ENCODE measurements at places on chromosomes 11 and 22.
A peak's percentile ranks its signal among the peaks of the same experiment; 100 is the strongest.

DNA sequence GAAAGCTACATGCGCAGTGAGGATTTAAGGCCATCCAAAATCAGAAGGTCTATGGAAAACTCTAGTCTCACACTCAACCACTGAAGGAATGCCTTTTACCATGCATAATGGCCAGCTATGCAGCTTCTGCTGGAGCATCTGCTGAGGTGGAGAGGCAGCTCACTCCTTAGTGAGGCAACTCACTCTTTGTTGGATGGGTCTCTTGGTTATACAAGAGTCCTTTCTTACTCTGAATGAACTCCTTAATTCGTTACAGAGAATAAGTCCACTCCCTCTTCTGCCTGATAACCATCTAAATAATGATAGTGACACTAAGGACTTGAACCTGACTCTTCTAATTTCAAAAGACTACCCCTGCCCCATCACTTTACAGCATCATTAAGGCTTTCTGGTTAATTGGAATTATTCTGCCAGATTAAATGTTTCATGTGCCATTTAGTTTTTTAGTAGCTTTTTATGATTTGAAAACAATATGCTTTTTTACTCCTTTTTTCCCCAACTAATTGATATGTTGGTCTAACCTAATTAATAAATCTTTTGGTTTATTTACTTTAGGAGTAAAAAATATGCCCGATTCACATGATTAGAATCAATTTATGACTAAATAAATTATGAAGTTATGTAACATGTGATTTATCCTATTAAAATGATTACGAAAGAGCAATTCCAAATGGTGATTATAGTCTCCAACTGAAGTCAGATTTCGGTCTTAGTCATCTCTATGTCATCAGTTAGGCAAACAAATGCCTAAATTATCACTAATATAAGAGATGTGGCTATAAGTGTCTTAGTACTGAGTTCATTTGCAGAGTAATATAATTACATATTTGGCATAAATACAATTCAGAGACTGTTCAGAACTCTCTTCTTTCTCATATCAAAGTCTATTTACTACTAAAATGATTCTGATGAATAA, 286.7 kb upstream of the CCDC90B start:
- no peak for DNase-seq

- DNase-seq, result peak; percentile 59
These were observed 14.2 kb downstream of the ARRB1 start for GRCh38 chr11:75337195-75337654.

- DNase-seq, result no peak
These were observed 1.6 kb downstream of the TMEM135 start for GRCh38 chr11:87039371-87039770.

GRCh38 chr11:111231836-111232235, 13.7 kb upstream of the POU2AF2 start:
- no peak for DNase-seq

DNA sequence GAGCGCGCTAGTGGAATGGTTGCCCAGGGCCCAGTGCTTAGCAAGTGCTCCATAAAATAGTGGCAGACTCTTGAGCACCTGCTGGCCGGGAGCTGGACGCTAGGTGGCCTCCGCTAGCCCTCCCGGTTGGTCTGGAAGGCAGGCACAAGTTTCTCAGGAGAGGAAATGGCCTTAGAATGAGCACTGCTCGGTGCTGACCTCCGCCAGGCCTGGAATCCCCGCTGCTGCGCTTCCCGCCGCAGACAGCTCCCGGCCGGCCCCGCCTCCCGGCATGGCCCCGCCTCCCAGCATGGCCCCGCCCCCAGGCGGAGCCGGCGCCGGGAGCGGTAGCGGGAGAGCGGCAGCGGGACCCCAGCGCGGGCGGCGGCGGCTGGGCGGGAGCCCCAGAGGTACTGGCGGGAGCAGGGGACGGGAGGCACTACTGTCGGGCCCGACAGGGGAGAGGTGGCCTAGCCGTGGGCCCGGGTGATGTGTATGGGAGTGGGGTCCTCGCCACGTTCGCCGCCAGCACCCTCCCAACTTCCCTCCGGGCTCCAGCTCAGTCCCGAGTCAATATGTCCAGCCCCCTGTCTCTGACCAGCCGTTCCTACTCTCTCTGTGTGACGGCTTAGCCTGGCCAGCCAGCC, at the start of gene SIPA1:
TSS of gene SIPA1 (plus strand) at position 308 of the 626 bp plus-strand sequence. CDS start 2,821 bp downstream, outside the sequence.
- peak; percentile 97 for DNase-seq

- DNase-seq, result no peak
These were observed 92.8 kb upstream of the LINC01488 start for GRCh38 chr11:69388661-69389060.

DNA sequence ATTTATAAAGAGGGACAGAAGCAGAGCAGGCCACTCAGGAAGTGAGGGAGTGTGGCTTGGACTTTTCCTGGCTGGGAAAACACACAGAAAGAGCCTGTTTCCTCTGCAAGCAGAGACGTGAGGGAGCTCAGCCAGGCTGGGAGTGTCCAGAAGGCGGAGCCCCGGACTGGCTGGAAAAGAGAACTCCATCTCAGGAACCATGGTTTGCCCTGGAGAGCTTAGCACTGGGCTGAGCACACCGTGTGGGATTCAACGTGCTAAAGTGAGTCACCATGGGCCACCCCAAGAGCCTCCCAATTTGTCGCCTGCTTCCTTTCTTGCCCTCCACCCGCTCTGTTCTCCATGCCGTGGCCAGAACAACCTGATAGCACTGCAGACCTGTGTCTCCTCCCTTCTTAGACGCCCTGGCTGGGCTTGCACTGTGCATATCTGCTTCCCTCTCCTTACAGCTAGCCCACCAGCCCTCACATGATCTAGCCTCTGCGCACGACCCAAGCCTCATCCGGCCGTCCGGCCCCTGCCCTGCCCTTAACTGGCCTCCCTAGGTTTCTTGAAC, 51.8 kb downstream of the GALNT18 start:
- DNase-seq, result no peak

DNA sequence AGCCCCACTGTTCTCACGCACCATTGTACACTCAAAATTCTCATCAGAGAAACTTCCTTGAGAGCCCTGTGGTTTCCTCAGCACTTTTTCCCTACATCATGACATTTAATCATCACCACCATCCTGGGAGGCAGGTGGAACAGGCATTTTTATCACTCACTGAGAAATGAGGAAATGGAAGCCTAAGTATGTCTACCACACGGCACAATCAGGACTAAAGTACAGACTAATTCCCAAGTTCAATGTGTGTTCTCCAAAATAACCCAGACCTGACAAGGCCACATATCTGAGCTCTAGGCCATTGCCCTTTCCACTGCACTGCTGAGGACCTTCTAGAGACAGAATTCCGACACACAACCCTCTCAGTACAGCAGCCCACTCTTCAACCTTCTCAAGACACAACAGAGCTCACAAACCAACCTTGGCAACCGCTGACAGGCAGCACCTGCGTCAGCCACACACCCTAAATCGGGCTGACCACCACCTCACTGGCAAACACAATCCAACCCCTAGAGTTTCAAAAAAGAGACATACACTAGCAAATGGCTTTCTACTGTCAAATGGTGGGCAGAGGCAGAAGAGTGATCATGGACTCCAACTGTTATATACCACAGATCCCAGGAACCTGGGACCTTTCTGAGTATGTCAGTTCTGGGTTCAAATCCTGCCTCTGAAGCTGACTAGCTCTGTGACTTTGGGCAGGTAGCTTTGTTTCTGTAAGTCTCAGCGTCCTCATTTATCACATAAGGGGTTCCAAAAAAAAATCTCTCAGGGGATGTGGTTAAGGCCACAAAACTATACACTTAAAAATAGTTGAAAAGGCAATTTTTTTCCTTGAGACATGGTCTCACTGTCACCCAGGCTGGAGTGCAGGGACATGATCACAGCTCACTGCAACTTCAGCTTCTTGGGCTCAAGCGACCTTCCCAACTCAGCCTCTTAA, 16.3 kb downstream of the SMCO4 start:
- no peak for DNase-seq

DNA sequence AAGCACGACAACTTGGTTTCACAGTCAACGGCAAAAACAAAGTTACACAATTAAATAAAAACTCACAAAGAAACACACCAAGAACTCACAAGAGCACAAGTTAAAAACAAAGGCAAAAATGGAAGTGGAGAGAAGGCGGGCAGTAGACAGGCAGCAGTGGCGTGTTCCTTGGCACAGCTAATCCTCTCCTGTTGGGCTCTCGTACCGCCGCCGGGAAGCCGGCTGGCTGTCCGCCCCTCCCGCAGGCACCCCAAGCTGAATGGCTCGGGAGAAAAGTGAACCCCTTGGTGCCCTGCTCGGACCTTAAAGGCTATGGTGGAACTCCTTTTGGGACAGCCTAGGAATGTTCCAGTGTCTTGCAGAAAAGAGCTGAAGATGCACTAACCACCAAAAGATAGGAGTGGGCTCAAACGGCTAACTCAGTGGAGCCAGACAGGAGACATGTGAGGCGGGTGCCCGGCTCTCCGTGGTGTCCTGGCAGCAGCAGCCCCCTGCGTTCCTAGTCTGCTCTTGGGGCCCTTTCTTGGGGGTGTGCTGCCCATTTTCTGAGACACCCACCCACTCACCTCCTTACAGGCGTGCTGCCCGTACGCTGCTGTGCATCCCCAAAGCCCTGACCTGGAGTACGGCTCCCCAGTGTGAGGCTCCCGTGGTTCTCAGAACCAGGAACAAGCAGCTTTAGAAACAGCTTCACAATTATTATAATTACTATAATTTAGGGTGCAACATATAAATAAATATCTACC, 86.1 kb upstream of the BID start:
- DNase-seq, result no peak

GRCh38 chr11:34234086-34234740, 123.6 kb downstream of the ABTB2 start:
- DNase-seq, result peak; percentile 90

DNA sequence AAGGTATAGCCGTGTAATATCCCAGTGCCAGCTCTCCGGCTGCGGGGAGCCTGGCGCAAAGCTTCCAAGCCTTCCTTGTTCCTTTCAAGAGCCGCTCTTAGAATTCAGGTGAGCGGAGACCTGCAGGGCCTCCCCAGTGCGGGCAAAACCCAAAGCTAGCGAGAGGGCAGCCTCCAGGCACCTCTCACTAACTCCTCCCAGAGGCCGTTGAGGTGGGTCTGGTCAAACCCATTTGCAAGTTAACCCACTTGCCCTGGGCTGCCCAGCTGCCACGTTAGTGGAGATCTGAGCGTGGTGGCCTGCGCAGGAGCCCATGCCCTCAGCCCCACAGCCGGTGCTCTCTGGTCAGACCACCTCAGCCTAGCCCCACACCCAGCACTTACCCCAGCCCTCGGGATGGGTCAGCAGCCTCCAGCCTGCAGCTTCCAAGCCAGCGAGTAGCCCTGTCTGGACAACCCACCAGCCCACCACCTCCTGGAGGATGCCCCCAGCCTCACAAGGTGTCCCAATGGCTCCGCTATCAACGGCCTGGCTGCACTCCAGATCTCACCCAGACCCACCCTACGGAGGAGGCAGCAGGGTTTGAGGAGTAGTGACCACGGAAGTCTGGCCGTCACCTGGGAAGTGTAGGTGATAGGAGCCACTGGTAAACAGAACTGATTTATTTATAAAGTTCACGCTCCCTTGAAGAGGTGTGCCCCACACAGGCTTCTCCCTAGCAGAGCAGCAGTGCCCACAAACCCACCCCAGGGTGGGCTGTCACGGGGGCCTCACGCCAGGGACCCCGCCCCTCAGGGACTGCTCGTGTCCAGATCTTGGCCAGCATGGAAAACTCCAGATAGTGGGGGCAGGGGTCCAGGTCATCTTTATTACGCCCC, 2.3 kb downstream of the ASCL2 start:
- no peak for DNase-seq

GRCh38 chr11:96215826-96216225, 127.2 kb downstream of the MAML2 start:
- DNase-seq, result no peak

GRCh38 chr11:122186439-122187080, 70.5 kb upstream of the BLID start:
- no peak for DNase-seq

DNA sequence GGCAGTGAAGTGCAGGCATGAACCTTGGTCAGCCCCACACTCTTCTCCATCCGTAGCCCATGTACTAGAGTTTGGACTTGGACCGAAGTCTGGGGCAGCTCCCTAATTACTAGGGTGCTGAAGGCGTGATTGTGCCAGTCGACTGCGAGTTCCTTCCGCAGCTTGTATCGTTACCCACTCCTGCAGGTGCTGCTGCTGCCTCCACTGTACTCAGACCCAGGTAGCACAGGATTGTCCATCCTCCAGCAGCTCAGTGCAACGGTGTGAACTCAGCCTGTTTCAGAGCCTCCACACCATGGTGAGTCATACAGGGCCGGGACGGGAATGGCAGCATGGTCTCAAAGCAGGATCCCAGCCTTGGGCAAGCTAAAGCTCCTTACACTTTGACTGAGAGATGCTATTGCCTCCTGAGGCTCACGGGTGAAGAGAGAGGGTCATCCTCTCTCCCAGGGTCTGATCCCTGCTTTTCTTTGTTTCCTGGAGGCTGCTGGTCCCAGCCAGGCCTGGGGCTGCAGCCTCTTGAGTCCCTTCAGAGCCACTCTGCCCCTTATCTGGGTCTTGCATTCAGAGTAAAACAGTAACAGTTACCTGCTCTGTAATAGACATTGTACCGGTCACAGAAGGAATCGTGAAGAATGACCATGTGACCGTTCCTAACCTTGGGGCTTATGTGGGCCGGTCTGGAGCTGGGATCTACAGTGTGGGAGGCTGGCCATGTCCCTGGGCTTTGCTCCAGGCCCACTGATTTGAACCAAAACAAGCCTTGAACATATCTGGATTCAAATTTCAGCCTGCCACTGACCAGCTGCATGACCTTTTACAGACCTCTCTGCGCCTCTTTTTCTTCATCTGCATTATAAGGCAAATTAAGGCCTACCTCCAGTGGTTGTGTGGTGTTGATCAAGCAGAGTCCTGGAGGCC, 1.7 kb downstream of the TKFC start:
- no peak for DNase-seq

DNA sequence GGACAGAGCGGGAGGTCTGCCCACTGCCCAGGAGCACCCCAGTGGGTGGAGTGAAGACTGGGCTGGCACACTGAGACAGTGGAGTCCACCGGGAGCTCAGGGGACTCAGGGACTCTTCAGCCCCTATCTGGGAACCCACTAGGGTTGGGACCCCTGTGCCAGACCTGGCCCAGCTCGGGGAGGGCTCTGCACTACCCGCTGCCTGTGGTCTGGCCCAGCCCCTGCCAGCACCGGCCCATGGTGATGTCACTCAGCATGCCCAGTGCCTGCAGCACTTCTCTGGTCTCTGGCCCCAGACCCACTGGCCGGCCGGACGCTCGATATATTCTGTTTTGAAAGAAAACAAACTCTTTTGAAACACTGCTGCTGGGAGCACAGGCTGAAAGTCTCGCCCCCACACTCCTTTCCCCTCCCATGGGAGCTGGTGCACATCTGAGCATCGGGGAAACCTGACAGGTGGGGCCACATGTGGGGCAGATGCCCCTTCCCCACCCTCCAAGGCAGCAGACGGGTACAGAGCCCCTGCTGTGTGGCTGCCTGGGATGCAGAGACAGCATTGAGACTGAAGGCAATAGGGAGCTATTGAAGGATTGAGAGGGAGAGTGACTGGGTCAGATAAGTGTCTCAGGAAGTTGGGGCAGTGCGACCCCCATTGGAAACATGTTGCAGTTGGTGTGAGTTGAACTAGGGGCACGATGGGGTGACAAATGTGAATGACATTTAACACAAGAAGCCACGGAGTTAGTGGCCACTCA, 62.9 kb downstream of the MYEOV start:
- peak; percentile 32 for DNase-seq

GRCh38 chr11:66717925-66718319, 11.1 kb downstream of the SPTBN2 start:
- no peak for DNase-seq

- DNase-seq, result peak; percentile 40
These were observed 32.3 kb downstream of the OSBPL5 start for GRCh38 chr11:3132831-3133260.

GRCh38 chr11:22347857-22348487, 9.8 kb downstream of the SLC17A6 start:
- no peak for DNase-seq
